ENCODE measurements at places on chromosomes 1 and 21.

DNA sequence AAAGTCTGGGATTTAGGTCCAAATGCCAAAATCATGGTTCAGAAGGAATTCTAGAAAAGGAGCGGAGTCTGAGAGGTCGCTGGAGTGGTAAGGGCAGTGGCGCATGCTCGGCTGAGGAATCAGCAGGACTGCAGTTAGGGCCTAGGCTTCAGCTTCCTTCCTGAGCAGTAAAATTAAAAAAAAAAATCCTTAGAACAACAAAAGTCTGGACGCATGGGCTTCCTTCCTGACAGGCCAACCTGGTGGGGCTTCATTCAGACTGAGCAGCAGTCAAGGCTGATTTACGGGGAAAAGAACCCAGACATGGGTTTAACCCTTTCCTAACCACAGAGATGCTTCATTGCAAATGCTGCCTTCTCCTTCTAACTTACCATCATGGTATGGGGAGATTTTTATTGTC is 17.1 kb downstream of the RNF220 start:
- no peak for DNase-seq

DNA sequence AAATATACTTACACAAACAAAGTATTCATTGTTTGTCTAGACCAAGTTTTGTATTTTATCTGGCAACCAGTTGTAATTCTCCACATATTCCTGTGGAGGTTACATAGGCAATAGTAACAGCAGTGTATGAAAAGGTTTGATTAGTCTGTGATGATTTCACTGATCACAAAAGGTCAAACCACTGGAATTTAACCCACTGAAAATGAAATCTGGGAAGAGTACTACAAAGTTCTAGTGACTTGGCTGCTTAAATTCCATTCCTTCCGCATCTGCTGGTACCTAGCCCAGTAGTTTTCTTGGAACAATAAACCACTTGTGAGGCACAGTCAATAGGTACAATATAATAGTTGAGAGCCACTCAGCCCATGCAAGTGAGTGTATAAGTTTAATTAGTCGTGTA is 205.4 kb downstream of the NFIA start:
- no peak for DNase-seq

DNA sequence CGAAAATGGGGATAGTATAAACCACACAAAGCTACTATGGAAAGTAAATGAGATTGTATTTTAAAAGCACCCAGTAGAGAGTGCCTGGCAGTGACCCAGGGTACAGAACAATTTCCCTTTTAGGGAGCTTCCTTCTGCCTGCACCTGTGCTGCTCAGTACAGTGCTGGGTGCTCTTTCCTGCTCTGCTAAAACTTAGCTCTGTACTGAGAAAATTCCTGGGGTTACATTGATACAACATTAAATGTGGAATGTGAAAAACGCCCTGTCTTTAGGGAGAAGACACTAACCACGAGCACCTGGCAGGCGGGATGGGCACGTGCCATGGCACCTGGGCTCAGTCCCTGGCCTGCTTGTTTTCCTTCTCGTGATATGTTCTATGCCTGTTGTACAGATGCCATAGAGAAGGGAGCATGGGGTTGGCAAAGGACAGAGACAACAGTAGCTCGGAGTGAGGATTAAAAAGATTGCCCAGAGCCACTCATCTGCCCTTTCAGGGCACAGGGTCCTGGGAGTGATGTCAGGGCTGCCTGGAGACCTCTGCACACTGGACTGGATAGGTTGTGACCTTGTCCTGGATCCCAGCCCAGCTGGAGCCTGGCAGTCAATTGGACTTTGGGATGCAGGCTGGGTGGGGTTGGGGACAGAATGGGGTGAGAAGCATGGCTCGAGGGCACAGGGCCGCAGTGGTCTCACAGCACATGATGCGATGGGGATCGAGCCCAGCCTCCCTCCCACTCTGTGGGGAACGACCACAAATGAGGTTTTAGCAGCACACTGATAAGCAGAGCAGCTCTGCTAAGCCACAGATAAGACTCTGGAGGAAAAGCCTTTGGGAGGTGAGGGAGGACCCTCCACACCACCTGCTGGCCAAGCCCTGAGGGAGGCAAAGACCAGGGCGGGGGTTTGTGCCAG is 4.2 kb downstream of the SPATA46 start:
- DNase-seq: no peak

GRCh38 chr1:33433509-33434362 is 2.8 kb upstream of the PHC2 start:
- DNase-seq: no peak

DNA sequence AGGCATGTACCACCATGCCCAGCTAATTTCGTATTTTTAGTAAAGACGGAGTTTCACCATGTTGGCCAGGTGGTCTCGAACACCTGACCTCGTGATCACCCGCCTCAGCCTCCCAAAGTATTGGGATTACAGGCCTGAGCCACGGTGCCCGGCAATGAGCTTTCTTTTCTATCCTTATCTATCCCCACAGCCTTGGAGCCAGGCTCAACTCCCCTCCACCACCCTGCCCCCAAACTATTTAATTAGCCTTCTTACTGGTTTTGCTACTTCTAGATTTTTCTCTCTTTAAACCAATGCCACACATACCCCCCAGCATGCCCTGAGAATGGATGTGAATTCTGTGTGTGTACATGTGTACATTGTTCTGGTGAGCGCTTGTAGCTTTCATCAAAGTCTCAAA is 5.7 kb upstream of the VANGL2 start:
- DNase-seq: no peak

DNA sequence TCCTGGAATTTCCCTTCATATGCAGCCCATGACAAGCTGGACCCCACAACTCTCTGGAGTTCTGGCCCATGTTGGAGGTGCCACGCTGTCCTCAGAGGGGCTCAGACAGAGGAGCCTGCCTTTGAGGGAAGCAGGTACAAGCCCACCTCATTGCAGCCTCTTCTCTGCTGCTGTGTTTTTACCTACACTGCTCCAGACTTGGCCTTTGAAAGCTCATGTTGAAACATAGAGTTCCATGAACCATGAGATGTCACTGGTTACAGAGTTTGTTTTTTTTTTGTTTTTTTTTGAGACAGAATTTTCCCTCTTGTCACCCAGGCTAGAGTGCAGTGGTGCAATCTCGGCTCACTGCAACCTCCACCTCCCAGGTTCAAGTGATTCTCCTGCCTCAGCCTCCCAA is 22.1 kb upstream of the ZBTB21 start:
- DNase-seq: no peak

- DNase-seq: no peak
Measured at GRCh38 chr1:205542367-205542766, 37.9 kb downstream of the CDK18 start.

- peak; percentile 9 for DNase-seq
Measured at GRCh38 chr1:7902478-7903085, 38.1 kb downstream of the TNFRSF9 start.
